ENCODE measurements at places on chromosomes 3 and 15.

DNA sequence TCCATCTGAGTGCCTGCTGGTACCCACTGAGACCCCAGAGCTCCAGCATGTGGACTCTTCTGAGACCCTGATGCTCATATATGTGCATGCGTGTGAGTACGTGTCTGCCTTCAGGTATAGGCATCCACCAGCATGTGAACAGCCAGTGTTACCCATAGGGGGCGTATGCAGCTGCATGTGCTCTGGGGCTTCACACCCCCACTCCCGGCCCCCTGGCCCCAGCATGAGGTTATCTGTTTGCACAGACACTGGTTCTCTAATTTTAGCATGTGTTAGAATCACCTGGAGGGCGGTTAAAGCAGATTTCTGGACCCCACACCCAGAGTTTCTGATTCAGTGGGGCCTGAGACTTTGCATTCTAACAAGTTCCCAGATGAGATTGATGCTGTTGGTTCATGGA is 824 bp upstream of the CILP start:
- DNase-seq = peak; percentile 53

GRCh38 chr3:184677344-184678316 is 34.2 kb downstream of the MAGEF1 start:
- DNase-seq = no peak

DNA sequence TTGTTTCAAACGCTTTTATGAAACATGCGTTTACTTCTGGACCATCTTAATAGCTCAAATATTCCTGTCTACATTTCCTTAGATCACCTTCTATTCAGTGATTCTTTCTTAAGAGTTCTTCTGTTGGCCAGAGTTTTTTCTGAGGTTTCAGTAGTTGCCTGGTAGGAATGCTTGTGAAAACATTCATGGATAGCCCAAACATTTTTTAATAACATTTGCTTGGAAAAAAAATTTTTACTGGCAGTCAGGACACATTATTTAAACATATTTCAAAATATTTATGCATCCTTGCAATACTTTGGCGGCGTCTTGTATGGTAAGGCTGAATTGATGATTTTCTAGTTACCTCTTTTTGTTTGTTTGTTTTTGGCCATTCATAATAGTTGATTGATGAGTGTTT is 47.4 kb upstream of the ZBTB20 start:
- DNase-seq = no peak

DNA sequence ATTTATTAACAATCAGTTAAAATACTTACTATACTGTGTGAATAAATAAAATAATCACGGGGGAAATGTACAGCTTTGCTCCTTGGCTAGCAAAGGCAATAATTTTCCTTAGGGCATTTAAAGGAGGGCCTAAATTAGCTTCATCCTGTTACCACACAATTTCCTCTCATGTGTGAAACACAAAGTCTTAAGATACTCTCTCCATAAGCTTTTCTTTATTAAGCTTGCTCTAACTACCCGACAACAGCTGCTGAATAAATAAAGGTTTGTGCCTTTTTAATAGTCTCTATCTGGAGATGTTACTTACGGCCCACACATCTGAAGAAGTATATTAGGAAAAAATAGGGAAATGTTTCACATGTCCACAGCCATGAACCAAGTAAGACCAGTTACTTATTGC is 29.7 kb downstream of the ZNF106 start:
- no peak for DNase-seq

DNA sequence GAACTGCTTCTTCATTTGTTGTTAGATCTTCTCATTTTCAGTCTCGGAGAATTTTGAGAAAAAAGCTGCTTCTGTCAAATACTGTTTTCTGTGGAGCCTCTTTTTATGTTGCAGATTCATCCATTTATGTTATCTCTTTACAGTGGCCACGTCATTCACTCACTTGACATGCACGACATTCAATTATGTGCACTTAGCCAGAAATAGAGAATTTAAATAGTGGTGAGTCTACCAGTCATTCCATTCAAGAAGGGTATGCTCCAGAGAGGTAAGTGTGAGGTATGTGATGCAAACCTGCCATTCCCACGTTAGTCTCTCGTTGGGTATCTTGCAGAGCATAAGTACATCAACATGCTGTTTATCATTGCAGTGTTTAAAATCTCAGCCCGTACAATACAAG is 9.8 kb downstream of the ARPP19 start:
- DNase-seq = no peak

- DNase-seq = no peak
Measured at GRCh38 chr3:21847005-21847404, 96.0 kb upstream of the ZNF385D start.

- DNase-seq = peak; percentile 95
Measured at GRCh38 chr3:69051756-69052471, at the start of gene TMF1. TMF1 (minus strand) TSS chr3:69052333; CDS start chr3:69052086, 247 bp downstream.

GRCh38 chr3:72375237-72376076 is 472.8 kb downstream of the SHQ1 start:
- no peak for DNase-seq

DNA sequence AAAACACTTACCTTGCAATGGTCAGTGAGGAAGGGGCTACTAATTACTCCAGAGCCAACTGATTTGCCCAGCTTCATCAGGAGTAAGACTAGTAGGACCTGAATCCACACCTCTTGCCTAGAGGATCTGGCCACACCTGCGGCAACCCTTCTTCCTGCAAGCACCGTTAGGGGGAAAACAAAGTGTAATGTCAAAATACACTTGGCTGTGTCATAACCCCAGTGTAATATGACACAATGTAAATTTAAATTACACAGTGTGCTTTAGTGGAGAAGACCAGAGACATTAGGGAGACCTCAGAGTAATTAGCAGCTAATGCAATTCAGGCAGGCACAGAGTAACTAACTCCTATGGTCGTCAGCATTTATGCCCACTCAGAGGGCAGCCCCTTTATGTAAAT is 308.5 kb upstream of the ARRDC4 start:
- DNase-seq = no peak

- no peak for DNase-seq
Measured at GRCh38 chr3:173395412-173396181, 1.9 kb upstream of the NLGN1 start.

DNA sequence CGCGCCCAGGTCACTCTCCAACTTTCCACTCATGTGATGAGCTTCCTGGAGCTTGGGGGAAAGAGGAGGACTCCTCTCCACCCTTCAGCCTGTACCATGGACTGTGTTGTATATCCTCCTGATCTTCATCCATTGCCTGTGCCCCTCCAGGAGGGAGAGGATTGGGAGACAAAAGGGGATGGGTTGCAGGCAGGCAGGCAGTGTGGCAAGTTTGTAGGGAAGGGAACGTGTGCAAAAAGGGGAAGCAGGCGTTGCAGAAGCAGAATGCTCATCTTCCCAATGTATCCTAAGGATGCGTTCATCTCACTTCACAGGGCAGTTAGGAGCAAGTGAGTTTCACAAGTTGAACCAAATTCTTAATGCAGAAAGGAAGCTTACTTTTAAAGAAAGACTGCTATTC is 28.1 kb upstream of the GHSR start:
- DNase-seq = no peak

DNA sequence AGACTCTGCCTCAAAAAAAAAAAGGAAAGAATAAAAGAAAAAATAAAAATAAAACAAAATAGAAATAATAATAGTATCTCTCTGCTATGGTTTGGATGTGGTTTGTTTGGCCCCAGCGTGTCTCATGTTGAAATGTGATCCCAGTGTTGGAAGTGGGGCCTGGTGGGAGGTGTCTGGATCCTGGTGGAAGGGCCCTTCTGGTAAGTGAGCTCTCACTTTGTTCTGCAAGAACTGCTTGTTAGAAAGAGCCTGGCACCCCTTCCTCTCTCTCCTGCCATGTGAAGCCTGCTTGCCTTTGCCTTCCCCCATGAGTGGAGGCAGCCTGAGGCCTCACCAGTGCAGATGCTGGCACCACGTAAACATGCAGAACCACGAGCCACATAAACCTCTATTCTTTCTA is 26.3 kb downstream of the TMEM44 start:
- DNase-seq = no peak

DNA sequence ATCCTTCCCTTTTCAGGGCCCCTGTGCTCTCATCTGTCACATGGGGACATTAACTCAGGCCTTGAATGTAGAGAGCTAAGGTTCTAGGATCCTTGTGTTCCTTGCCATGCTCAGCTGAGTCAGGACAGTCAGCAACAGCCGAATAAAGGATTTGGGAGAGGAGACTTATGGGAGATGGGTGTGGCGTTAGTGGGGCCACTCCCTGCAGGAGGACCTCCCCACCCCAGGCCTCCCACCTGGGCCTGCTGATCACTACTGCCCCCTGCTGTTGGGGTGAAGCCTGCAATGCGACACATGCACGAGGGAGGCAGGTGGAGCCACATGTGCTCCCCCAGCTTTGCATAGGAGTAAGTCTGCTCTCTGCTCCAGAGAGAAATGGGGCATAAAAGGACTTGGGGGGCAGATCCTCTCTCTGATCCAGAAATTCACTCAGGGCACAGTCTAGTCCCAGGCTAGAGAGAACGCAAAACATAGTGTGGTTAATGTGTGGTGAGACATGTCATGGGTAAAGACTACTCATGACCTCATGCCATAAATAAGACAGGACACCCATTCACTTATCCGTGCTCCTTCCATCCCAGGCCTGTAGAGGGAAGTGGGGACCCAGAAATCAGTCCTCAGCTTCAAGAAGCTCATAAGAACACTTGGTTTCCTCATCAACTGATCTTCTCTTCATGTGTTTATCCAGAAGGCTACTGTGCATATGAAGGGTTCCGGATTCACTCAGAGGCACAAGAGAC is 19.4 kb downstream of the RBP1 start:
- peak; percentile 51 for DNase-seq

GRCh38 chr15:98728082-98728810 is 79.9 kb downstream of the IGF1R start:
- no peak for DNase-seq

- no peak for DNase-seq
Measured at GRCh38 chr3:176799675-176800074, 397.6 kb downstream of the TBL1XR1 start.

- DNase-seq = no peak
Measured at GRCh38 chr3:27571345-27571744, 87.2 kb upstream of the SLC4A7 start.

DNA sequence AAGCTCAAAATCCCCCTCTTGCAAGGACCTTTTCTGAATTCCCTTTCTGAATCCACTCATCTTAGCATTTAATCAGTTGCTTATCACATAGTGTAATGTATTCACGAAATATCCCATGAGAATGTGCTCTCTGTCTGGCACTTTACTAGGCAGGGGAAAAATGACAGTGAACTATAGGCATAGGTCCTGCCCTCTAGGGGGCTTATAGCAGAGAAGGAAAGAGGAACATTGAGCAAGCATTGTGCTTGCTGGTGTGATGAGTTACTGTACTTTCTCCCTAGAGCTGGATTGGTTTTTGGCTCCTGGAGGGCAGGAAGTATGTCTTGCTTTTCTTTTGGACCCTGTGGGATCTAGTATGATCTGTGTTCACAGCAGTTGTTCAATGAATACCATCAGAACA is 26.5 kb downstream of the DUOX2 start:
- DNase-seq = no peak

DNA sequence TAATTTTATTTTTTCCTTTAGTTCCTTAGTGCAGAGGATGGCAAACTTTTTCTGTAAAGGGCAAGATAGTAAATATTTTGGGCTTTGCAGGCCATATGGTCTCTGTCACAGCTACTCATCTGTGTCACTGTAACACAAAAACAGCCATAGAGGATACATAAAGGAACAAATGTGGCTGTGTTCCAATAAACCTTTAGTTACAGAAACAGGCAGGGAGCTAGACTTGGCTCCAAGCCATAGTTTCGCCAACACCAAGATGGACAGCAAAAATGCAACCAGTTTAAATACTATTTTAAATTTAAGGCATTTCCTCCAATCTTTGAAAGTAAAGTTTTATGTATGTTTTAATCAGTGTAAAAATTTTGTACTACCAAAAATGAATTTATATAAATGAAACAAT is 753.4 kb downstream of the FHIT start:
- no peak for DNase-seq

DNA sequence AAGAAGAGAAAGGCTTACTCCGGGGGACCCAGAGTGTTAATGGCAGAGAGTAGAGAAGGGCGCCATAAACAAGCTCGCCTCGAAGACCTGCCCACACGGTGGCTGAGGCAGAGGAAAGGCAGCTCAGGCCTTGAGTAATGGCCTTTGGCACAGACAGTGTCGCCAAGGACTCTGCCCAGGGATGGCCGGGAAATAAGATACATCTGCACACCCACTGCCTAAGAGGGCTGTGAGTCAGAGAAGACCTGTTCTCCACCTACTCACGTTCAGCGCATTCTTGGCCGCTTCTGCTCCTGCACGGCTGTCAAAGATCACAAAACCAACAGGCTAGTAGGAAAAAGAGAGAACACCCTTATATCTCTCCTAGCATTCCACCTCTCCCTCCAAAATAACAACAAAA is 26.2 kb downstream of the RBPMS2 start:
- DNase-seq = no peak

DNA sequence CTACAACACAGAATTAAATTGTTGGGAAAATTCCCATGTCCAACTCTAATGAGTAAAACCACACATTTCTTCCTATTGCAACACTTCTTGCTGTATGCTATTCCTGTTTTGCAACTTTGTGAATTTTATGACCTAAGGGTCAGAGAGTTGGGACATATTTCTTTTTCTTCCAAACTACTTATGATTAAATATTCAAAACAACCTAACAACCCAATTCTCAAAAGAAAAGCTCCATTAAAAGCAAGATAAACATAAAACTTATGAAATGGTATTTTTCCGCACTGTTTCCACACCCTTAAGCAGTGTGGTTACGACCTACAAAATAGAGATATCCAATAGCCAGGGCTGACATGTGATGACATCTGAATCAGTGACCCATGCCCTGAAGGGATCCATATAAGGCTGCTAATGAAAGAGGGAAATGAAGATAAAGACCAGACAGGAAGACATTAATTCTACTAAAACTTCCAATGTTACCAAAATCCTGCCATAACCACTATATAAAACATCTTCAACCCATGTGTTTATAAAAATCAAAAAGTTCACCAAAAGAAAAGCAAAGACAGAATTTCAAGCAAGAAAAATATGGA is 45.6 kb downstream of the DMXL2 start:
- no peak for DNase-seq

- no peak for DNase-seq
Measured at GRCh38 chr15:47791161-47791560, 73.9 kb downstream of the SEMA6D start.

- no peak for DNase-seq
Measured at GRCh38 chr3:65830948-65831732, 207.6 kb downstream of the MAGI1 start.

DNA sequence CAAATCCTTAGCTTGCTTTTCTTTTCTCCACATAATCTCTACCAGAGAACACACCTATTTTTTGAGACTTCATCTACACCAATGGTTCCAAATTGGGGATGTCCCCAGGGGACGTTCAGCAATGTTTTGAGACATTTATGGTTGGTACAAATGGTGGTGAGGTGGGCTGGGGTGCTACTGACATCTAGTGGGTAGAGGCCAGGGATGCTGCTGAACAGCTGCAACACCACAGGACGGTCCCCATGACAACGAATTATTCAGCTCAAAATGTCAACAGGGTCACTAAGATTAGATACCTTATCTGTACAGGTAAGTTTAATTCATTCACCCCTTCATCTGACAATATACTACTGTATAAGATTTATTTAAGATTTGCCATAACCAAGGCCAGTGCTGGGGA is 14.4 kb downstream of the GK5 start:
- DNase-seq = no peak
